ENCODE measurements at places on chromosomes 13 and 19.

DNA sequence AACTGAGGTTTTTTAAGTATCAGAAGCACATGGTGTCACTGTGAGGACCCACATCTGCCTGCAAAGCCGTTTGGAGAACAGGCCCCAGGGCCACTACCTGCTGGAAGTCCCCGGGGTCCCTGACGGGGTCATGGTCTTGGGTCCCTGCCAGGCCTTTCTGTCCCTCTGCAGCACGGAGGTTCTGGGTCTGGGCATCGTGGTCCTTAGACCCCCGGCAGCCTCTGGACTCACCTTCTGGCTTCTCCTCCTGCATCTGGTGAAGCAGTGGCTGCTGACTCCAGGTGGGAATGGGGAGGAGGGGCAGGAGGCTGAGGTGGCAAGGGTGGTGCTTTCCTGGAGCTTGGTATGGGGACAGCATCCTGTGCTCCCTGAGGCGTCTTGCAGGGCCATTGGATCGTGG, 198.6 kb downstream of the TEX29 start:
- no peak for DNase-seq

- DNase-seq = peak; percentile 46
These were observed 91.1 kb downstream of the CDK8 start for GRCh38 chr13:26344980-26345379.

GRCh38 chr19:52689843-52690368, 44.9 kb downstream of the ZNF611 start:
- no peak for DNase-seq

DNA sequence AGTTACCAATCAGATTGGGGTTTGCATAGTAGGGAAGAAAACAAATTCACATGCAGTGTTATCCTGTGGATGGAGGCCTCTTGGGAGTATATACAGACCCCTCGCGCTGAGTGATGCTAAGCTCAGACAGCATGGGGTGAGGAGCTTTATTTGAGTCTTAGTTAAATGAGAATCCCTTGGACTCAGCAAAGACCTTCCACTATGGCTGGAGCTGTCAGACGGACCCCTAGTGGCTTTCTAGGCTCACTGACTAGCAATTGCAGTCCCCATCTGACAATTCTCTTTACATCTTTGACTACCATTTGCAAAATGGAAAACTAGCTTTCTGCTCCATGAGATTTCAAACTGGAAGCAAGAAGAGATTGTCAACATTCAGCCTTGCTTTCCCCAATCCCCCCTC, 90.4 kb downstream of the STOML3 start:
- no peak for DNase-seq

Data from fibroblast of skin of right biceps (primary cell).